ENCODE measurements at places on chromosomes 7 and 10.

GRCh38 chr10:125010362-125010761 is 68.4 kb downstream of the ZRANB1 start:
- DNase-seq = no peak

DNA sequence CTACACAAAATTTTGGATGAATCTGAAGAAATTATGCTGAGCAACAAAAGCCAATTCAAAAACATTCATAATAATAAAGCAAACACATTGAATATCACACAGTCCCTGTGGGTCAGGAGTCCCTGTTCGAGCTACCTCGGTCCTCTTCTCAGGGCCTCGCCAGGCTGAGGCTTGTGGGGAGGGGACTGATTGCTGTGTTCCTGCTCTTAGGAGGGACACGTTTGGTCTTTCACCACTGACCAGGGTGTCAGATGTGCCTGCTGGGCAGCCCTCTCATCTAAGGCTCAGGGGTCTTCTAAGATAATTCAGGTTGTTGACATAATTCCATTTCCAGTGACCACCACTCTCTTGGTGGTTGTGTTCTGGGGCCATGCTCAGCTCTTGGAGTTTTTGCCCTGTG is 233.8 kb upstream of the PPP2R2D start:
- no peak for DNase-seq

DNA sequence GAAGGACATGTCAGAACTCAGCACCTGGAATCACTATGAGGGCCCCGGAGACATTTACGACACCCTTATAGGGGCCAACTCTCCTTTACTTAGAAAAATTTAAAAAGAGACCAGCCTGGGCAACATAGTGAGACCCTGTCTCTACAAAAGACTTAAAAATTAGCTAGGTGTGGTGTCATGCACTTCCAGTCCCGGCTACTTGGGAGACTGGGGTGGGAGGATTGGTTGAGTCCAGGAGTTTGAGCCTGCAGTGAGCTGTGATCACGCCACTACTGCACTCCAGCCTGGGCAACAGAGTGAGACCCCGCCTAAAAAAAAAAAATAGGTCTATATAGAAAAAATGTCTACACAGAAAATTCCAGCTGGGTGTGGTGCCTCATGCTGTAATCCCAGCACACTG is 7.5 kb upstream of the CYTH3 start:
- DNase-seq = no peak

GRCh38 chr10:20110125-20111100 is 294.2 kb downstream of the PLXDC2 start:
- no peak for DNase-seq

DNA sequence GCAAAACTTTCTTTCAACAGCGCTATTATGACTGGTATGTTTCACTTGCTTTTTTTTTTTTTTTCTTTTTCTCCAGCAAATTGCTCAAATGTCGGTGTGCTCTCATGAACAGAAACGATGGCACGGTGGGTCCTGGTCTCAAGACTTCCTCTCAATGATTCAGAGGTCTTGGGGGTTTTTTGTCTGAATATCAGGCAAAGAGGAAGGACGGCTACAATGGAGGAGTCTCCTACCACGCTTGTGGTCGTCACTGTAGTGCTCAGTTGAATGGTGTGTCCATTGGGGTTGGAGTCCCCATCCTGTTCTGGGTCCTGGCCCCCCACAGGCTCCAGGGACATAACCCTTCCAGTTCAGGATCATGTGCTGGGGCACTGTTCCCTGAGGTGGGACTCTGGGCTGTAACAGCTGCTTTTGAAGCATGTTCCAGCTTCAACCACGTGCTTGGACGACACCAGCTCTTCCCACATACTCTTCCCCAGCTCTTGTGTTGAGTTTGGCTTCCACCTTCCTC is 266.7 kb upstream of the KLF6 start:
- DNase-seq = no peak

- no peak for DNase-seq
These were observed 133.9 kb downstream of the AUTS2 start for GRCh38 chr7:69732203-69732602.

- DNase-seq = no peak
These were observed 21.3 kb upstream of the CDK14 start for GRCh38 chr7:90574820-90575187.

DNA sequence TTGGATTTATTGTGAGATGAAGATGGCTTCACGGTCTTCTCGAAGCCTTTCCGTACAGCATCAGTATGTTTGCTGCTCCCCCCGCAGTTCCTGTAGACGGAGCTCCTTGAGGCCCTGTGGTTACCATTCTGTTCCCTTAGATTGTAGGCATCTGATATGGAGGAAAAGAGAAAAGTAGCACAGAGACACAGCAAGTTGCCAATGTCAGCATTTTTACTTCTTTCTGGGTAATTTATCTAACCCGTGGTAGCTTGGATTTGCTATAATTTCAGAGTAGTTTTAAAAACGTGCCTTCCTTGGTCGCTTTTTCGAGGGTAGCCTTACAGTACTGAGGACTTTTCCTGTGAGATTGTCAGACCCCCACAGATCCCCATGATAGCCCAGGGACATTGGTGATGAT is 37.5 kb downstream of the WDR37 start:
- DNase-seq = no peak

DNA sequence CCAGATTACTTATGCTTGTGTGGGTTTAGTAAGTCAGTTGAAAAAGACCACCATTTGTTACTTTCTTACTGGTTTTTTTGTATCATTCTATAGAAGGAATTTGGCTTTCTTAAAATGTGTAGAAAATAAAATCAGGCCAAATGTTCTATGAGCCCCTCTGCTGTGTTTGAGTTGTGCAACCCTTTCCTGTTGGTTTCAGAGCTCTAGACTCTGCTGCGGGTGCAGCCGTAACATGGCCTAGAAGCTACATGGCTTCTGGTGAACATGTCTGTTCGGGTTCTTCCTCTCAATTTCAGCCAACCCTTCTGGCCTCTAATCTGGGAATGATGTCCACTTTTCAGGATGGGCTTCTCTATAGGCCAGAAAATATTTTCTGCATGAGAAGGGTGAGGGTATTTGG is 56.6 kb upstream of the RAB18 start:
- DNase-seq = no peak

- no peak for DNase-seq
These were observed 55.5 kb upstream of the LHFPL3 start for GRCh38 chr7:104272767-104273384.

DNA sequence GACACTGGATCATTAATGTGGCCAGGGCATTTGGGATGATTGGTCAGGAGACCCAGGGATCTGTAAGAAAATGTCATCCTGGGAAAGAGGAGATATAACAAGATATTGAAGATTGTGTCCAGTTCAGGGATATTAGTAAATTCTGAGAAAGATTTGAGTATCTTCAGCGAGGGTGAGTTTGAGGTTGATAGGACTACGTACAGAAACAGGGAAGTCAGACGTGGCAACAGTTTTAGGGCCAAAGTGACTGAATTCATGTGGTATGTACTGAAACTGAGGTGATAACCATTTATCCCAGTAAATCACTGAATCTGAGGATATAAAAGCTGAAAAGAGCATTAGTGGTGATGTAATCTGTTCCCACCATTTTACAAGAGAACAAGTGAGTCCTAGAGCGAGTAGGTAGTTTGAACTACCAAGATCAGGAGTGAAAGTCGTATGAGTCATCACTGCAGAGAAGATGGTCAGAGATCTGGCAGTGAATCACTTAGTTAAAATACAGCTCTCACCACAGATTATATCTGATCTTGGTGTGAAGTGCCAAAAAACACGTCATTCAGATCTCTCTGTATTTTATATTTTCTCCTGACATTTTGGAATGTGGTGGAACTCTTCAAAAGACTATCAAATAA is 220.5 kb downstream of the CDK14 start:
- peak; percentile 35 for DNase-seq

GRCh38 chr10:77925410-77925794 is 1.2 kb downstream of the DLG5 start:
- DNase-seq = peak; percentile 54

- DNase-seq = no peak
These were observed 975.2 kb upstream of the AUTS2 start for GRCh38 chr7:68623030-68623429.

DNA sequence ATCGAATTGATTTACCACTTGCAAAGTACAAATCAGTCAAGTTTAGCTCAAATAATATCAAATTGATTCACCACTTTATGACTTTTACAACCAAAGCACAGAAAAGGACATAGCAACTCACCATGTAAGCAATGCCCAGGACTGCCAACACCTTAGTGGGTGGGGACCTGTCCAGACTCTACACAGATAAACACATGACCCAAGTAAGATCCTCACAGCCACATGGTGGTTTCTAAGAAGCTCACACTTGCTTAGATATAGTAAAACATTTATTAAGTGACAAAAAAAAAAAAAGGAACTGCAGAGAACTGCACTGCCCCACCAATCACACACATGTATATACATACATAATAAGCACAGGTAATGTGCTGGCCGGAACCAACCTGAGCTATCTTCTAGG is 116.2 kb downstream of the SLC25A13 start:
- no peak for DNase-seq

Data from H54 (cell line).